Activated naive CD8-positive, alpha-beta T cell treated with anti-CD3 and anti-CD28 coated beads, Interleukin-2, amount 10 ng/mL, durations not matched to agents 7 days and 5 days (primary cell): ENCODE measurements at places on chromosomes 1 and 21. TPM values are rescaled to one million over a fixed set of nuclear protein-coding genes. Genes with fewer than 3 reads are reported as not detected.
A peak's percentile ranks its signal among the peaks of the same experiment; 100 is the strongest.

The RAP1GAP gene
- 0.37 TPM for total RNA-seq

The RNU1-4 gene
- total RNA-seq: 3,257 TPM

The EPHX1 gene
- 2.3 TPM for total RNA-seq

The C1orf185 gene
- total RNA-seq: not detected

DNA sequence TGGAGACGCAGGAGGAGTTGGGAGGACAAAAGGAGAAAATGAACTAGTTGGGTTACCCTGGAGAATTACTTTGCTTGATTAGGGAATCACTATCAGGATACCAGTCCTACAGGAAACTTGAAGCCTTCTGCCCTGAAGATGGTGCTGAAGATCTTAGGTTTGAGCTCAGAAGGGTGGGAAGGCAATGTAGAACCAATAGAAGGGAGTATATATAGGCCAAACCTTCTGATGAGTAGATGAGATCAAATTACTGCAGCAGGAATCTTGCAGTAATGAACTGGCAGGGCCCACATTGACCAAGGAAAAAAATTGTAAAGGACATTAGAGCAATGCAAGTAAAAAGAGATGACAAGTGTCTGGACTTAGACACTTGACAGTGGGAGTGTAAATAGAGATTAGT lies 116.3 kb upstream of the CACYBP start:
- no peak for DNase-seq
- H3K4me3 ChIP-seq: no peak overlapping the region
- H3K27me3 ChIP-seq: no peaks in the 10 kb centered on the region
- H3K27ac ChIP-seq: no peak overlapping the region
- H3K4me1 ChIP-seq: no peaks in the 10 kb centered on the region

DNA sequence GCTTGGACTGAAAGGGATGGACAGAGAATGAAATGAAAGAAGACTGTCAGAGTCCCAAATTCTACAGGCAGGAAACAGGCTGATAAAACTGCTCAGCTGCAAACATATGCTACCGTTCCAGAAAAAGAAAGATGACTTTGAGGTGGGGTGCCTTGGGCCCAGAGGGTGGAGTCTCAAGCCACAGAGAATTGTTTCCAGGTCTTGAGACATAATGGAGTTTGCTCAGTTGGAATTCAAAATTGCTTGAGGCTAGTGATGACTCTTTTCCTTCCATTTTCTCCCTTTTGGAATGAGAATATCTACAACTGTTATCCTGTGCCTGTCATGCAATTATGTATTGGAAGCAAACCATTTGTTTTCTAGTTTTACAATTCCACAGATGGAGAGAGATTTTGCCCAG lies 23.6 kb upstream of the PSEN2 start:
- no peaks in the 10 kb centered on the region for H3K36me3 ChIP-seq
- H3K27ac ChIP-seq: no peak overlapping the region
- peaks cover 9% of the 10 kb centered on the region for H3K4me1 ChIP-seq
- DNase-seq: no peak
- H3K4me3 ChIP-seq: no peak overlapping the region
- no peaks in the 10 kb centered on the region for H3K27me3 ChIP-seq

DNA sequence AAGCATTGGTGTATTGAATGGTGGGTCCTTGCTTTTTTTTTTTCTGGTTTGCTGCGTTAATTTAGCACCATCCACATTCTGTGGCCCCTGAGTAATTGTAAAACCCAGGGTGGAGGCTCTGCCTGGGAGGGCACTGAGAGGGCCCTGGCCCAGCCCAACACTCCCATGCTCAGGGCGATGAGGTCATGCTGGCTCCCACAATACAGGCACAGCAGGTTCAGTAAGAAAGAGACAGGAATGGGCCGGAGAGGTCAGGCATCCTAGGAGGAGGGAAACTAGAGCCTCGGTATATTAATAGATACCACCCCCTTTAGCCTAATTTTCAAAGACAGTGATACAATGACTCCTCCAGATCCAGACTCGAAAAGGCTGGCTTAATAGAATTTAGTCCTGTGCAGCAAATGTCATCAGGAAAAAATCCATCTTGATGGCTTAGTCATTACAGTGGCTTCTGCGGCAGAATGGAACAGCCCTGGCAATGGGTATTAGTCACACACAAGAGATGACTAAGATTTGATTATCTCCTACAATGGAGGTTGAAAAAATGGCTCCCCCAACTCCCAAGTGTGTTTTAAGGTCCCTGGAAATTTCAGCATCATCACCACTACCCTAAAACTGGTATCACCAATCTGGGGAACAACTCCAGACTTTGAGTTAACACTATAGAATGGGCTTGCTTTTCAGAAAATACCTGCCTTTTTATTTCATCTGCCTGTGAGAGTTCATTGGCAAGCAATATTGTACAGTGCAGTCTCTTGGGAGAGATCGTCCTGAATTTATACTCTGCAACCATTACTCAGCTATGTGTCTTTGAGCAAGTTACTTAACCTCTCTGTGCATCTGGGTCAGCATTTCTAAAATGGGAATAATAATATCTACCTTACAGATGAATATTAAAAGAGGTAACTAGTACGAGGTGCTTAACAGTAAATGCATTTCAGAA lies 43.9 kb upstream of the LYST start:
- DNase-seq: no peak
- H3K4me1 ChIP-seq: peaks cover 13% of the 10 kb centered on the region
- H3K27me3 ChIP-seq: no peaks in the 10 kb centered on the region
- H3K4me3 ChIP-seq: no peak overlapping the region
- H3K36me3 ChIP-seq: no peaks in the 10 kb centered on the region

- peak overlapping the region; percentile 15 for H3K27ac ChIP-seq
- peak overlapping the region; percentile 88 for H3K4me3 ChIP-seq
- peaks cover 45% of the 10 kb centered on the region for H3K27me3 ChIP-seq
- no peaks in the 10 kb centered on the region for H3K36me3 ChIP-seq
- peak; percentile 77 for DNase-seq
Measured at GRCh38 chr1:156705918-156706656, 704 bp upstream of the CRABP2 start.

GRCh38 chr1:226708342-226708780 lies 30.7 kb downstream of the ITPKB start:
- peak overlapping the region; percentile 85 for H3K27ac ChIP-seq
- no peaks in the 10 kb centered on the region for H3K27me3 ChIP-seq
- H3K36me3 ChIP-seq: peaks cover 23% of the 10 kb centered on the region
- H3K4me1 ChIP-seq: peaks cover 65% of the 10 kb centered on the region

DNA sequence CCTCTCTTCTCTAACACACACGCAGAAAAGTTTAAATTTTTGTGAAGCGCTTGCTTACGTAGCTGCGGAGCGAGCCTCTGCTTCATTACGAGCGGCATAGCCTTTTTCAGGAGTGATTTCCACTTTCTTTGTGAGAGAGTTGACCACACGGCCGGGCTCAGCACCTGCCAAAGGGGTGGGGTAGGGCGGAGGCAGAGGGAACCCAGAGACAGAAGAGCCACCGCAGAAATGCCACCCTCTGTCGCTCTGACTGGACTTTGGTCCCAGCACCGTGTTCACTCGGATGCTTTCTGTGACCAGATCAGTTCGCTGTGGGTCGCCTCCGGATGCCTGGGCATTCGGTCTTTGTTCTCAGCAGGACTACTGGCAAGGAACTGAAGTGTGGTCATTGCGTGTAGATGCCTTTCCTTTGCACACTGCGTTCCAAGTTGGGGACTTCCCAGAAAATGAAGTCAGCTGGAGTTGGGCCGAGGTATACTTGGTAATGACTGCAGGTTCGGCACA lies 883 bp downstream of the CHODL start:
- no peaks in the 10 kb centered on the region for H3K4me1 ChIP-seq
- DNase-seq: no peak
- peaks cover 42% of the 10 kb centered on the region for H3K27me3 ChIP-seq
- H3K36me3 ChIP-seq: no peaks in the 10 kb centered on the region
- H3K4me3 ChIP-seq: no peak overlapping the region

- H3K36me3 ChIP-seq: no peaks in the 10 kb centered on the region
- H3K4me3 ChIP-seq: no peak overlapping the region
- H3K4me1 ChIP-seq: peaks cover 3% of the 10 kb centered on the region
Measured at GRCh38 chr1:223137455-223138085, 5.5 kb downstream of the TLR5 start.

DNA sequence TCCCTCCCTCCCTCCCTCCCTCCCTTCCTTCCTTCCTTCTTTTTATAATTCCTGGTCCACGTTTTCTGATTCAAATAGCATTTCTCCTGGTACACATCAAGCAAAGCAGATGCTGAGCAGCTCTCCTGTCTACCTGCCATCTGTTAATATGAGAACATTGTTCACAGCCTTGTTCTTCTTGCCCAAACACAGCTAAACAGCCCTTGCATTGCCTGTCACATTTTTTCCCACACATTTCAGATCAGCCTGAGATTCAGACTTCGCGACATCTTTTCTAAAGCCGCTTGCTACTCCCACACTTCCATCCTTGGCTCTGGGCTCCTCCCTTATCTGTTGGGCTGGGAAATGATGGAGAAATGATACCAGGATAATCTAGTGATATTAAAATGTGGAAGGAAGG lies 200.5 kb downstream of the PCP4 start:
- no peak for DNase-seq
- H3K27ac ChIP-seq: no peak overlapping the region
- peaks cover 2% of the 10 kb centered on the region for H3K27me3 ChIP-seq
- H3K4me3 ChIP-seq: no peak overlapping the region
- no peaks in the 10 kb centered on the region for H3K36me3 ChIP-seq

- H3K4me3 ChIP-seq: no peak overlapping the region
- DNase-seq: no peak
- H3K27me3 ChIP-seq: peaks cover 32% of the 10 kb centered on the region
- peaks cover 9% of the 10 kb centered on the region for H3K4me1 ChIP-seq
Measured at GRCh38 chr1:94100785-94101612, 19.9 kb downstream of the ABCA4 start.

GRCh38 chr1:235525314-235525713 lies 21.1 kb upstream of the B3GALNT2 start:
- peaks cover 10% of the 10 kb centered on the region for H3K27me3 ChIP-seq
- peaks cover 3% of the 10 kb centered on the region for H3K4me1 ChIP-seq
- H3K27ac ChIP-seq: no peak overlapping the region
- H3K4me3 ChIP-seq: no peak overlapping the region
- H3K36me3 ChIP-seq: no peaks in the 10 kb centered on the region

GRCh38 chr1:11550664-11551283 lies 71.8 kb downstream of the DISP3 start:
- H3K4me3 ChIP-seq: no peak overlapping the region
- DNase-seq: peak; percentile 60
- H3K36me3 ChIP-seq: no peaks in the 10 kb centered on the region
- H3K27me3 ChIP-seq: peaks cover 16% of the 10 kb centered on the region

- DNase-seq: no peak
- H3K36me3 ChIP-seq: no peaks in the 10 kb centered on the region
- H3K27ac ChIP-seq: no peak overlapping the region
- H3K4me1 ChIP-seq: no peaks in the 10 kb centered on the region
- no peak overlapping the region for H3K4me3 ChIP-seq
- no peaks in the 10 kb centered on the region for H3K27me3 ChIP-seq
Measured at GRCh38 chr1:17970757-17971156, 136.8 kb upstream of the IGSF21 start.

GRCh38 chr1:159925719-159926078 lies 392 bp upstream of the TAGLN2 start:
- peak overlapping the region; percentile 97 for H3K27ac ChIP-seq
- H3K36me3 ChIP-seq: peaks cover 18% of the 10 kb centered on the region
- peaks cover 38% of the 10 kb centered on the region for H3K4me1 ChIP-seq
- peaks cover 3% of the 10 kb centered on the region for H3K27me3 ChIP-seq
- no peak for DNase-seq

- H3K4me3 ChIP-seq: no peak overlapping the region
- H3K4me1 ChIP-seq: peaks cover 13% of the 10 kb centered on the region
- no peak overlapping the region for H3K27ac ChIP-seq
Measured at GRCh38 chr1:53337499-53337898, 9.6 kb upstream of the LRP8 start.

DNA sequence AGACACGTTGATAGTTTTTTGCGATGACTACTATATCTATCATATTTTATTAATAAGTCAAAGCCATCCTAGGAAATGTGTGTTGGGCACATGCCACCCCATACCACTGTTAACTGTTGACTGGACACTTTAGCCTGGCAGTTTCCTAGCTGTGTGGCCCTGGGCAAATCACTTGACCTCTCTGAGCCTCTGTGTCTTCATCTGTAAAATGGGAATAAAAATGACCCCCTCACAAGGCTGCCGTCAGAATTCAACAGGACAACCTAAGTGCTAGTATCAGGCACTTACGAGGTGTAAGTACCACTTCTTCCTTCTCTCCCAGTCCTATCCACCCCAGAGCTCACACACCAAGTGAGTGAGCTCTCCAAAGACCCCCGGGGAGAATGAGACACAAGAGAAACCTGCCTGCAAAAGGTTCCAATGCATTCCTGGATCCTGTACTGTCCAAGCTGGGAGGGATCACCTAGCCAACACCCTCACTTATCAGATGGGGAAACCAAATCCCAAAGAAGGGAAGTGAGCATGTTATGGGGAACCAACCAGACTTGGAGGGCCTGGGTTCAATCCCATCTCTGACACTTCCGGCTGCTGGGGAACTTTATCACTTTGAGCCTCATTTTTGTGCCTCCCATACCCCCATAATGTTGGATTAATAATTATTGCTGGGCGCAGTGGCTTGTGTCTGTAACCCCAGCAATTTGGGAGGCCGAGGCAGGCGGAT lies 24.9 kb downstream of the HSPG2 start:
- no peak overlapping the region for H3K27ac ChIP-seq
- H3K4me1 ChIP-seq: peaks cover 15% of the 10 kb centered on the region
- no peaks in the 10 kb centered on the region for H3K36me3 ChIP-seq
- H3K4me3 ChIP-seq: no peak overlapping the region
- DNase-seq: no peak

- H3K27ac ChIP-seq: peak overlapping the region; percentile 84
- peak overlapping the region; percentile 72 for H3K4me3 ChIP-seq
- peaks cover 63% of the 10 kb centered on the region for H3K4me1 ChIP-seq
- peaks cover 7% of the 10 kb centered on the region for H3K36me3 ChIP-seq
- DNase-seq: no peak
- H3K27me3 ChIP-seq: no peaks in the 10 kb centered on the region
Measured at GRCh38 chr1:174968750-174969244, 30.9 kb upstream of the CACYBP start.

GRCh38 chr1:117146575-117147340 lies 25.2 kb upstream of the TRIM45 start:
- H3K36me3 ChIP-seq: no peaks in the 10 kb centered on the region
- no peak overlapping the region for H3K27ac ChIP-seq
- H3K4me1 ChIP-seq: peaks cover 5% of the 10 kb centered on the region
- peaks cover 10% of the 10 kb centered on the region for H3K27me3 ChIP-seq
- no peak overlapping the region for H3K4me3 ChIP-seq

DNA sequence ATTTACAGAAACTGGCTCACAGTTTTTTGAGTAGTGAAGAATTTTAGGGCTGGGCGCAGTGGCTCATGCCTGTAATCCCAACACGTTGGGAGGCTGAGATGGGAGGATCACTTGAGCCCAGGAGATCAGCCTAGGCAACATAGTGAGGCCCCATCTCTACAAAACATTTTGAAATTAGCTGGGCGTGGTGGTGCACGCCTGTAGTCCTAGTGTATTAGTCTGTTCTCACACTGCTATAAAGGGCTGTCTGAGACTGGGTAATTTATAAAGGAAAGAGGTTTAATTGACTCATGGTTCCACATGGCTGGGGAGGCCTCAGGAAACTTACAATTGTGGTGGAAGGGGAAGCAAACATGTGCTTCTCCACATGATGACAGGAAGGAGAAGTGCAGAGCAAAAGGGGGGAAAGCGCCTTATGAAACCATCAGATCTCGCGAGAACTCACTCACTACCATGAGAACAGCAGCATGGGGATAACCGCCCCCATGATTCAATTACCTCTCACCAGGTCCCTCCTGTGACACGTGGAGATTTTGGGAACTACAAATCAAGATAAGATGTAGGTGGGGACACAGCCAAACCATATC lies 24.4 kb upstream of the DYRK1A start:
- H3K4me3 ChIP-seq: no peak overlapping the region
- no peak overlapping the region for H3K27ac ChIP-seq
- H3K27me3 ChIP-seq: peaks cover 3% of the 10 kb centered on the region
- no peak for DNase-seq
- peaks cover 3% of the 10 kb centered on the region for H3K36me3 ChIP-seq
